Lower lobe of right lung (tissue), 2 donors: ENCODE measurements at places on chromosomes 6 and 20. TPM values are rescaled to one million over a fixed set of nuclear protein-coding genes. Genes with fewer than 3 reads are reported as not detected.

The RIPOR3 gene
- 11.0 TPM for total RNA-seq

The HLA-G gene
- 1.8 TPM for total RNA-seq

The ZNF831 gene
- 1.0 TPM for total RNA-seq

The TRERF1 gene
- 5.6 TPM for total RNA-seq

DNA sequence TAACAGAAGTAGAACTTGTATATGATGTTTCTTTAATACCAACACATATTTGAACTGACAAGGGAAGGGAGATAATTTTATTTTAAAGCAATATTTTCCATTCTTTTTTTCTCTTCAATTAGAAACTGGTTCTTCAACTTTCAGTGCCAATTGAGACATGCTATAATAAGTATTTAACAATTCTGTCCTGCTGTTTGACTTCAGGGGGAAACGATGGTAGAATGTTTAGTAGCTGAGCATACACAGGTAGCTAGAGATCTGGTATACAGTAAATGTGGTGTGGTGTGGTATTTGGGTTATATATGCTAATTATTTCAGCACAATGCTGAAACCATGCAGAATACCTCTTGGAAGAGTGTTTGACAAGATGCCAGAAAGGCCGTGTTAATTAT, 156.9 kb downstream of the ARID1B start:
- no peak for DNase-seq

DNA sequence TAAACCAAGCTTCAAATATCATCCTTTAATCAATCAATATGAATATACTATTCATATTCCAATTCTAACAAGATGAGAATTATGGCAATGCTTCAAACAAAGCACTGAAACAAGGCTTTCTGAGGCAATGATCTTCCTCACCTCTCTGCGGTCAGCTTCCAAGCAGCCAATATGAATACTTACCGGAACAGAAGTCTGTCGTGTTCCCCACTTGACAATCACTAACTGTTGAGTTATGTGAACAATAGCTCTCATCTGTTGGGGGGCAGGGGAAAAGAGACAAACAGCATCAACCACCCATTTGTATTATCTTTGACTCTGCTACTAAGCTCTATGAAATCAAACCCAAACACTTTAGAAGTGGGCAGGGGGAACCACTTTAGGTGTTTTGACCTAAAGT, 4.5 kb downstream of the CD164 start:
- no peak for DNase-seq

GRCh38 chr6:164266851-164267250, 852.3 kb downstream of the QKI start:
- DNase-seq, result no peak

GRCh38 chr6:56222499-56222898, 24.9 kb downstream of the COL21A1 start:
- no peak for DNase-seq

DNA sequence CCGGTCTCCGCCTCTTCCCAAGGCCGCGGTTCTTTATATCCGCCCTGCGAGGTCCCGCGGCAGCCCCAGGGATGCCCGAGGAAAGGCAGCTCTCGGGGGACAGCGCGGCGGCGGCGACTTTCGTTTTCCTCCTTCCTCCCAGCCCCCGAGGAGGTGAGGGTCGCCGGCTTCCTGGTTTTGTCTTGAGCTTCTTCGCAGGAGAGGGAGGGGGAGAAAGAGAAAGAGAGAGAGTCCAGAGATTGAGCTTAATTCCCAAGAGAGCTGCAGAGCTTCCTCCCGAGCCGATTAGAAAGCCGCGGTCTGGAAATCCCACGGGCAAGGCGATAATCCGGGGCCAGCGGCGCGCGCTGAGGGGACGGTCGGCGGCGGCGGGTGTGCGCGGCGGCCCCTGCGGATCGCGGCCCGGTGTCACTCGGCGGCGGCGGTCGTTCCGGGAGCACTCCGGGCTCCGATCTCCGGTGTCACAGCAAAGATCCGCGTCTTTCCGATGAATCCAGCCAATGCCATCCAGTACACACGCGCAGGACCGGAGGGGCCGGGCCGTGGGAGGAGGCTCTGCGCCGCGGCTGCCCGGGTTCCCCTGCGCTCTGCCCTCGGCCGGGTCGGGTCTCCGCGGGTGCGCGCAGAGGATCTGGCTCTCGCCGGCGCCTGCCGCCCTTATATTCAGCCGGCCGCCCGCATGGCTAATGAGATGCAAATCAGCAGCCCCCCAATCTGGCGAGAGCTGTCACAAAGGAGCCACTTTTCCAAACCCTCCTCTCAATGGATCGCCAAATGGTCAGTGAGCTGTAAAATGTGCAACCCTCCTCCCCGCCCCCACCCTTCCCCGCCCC, at the start of gene DLL1:
Gene DLL1 (minus strand): TSS at position 783 of the 833 bp plus-strand sequence. CDS start 939 bp downstream, outside the sequence.
- peak; percentile 62 for DNase-seq

- no peak for DNase-seq
These were observed 16.1 kb upstream of the TLDC2 start for GRCh38 chr20:36859700-36860330.

- DNase-seq, result no peak
These were observed 197.6 kb upstream of the PMEPA1 start for GRCh38 chr20:57907131-57908000.

DNA sequence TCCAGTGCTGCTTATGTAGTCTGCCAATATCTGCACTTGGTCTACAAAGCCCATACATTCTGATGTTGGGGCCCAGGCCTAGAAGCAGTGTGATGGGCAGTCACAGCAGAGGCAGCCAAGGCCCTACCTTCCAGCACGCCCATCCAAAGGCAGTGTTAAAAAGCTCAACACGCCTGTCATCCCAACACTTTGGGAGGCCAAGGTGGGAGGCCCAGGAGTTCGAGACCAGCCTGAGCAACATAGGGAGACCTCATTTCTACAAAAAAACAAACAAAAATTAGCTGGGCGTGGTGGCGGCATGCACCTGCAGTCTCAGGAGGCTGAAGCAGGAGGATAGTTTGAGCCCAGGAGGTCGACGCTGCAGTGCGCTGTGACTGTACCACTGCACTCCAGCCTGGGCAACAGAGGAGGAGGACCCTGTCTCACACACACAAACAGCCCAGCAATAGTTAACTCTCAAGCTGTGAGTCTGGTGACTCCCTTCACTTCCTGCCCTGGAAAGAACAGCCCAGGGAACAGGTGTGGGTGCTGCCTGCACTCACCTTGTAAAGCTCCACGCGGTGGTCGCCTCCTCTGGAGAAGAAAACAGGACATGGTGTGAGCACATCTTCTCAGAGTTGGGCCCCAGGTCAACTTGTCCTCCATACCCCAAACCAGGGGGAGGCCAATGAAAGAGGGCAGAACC, 68.8 kb downstream of the PYGB start:
- DNase-seq, result peak; percentile 7

- DNase-seq, result no peak
These were observed 17.1 kb upstream of the TINAG start for GRCh38 chr6:54291146-54291545.

DNA sequence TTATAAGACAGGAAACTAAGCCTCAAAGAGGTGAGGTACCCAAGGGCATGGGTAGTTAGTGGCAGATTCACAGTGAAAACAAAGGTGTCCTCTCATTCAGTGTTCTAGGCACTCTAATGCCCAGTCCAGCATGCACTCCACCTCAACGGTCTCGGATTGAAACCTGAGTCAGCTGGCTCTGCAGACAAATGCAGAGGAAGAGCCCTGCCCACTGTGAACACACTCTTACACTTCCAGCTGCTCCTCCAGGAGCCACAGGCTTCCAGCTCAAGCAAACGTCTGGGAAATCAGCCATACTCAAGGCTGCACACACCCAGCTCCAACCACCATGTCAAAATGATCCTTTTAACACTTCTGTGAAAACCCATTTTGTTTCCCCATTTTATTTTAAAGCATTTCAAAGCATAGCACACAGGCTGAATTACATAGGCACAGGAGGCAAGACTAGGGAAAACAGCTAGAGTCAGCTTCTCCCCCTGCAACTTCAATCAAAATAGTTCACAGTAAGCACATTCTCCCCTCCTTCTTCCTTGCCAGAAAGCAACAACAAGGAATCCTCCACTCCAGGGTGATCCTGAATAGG, 3.0 kb upstream of the IL17A start:
- DNase-seq, result no peak
